Hematopoietic multipotent progenitor cell treated with erythropoietin and hydrocortisone succinate and interleukin-3 and kit ligand, for 17 days (in vitro differentiated cells): ENCODE measurements at places on chromosomes 12 and 14.

GRCh38 chr12:96811083-96811482, 96.0 kb upstream of the NEDD1 start:
- no peak for DNase-seq

- DNase-seq, result no peak
Observed at GRCh38 chr14:56810836-56811592, 735 bp upstream of the OTX2 start.

- no peak for DNase-seq
Observed at GRCh38 chr12:19688532-19688931, 249.2 kb downstream of the AEBP2 start.

GRCh38 chr14:50012644-50013043, 103.7 kb downstream of the VCPKMT start:
- no peak for DNase-seq

DNA sequence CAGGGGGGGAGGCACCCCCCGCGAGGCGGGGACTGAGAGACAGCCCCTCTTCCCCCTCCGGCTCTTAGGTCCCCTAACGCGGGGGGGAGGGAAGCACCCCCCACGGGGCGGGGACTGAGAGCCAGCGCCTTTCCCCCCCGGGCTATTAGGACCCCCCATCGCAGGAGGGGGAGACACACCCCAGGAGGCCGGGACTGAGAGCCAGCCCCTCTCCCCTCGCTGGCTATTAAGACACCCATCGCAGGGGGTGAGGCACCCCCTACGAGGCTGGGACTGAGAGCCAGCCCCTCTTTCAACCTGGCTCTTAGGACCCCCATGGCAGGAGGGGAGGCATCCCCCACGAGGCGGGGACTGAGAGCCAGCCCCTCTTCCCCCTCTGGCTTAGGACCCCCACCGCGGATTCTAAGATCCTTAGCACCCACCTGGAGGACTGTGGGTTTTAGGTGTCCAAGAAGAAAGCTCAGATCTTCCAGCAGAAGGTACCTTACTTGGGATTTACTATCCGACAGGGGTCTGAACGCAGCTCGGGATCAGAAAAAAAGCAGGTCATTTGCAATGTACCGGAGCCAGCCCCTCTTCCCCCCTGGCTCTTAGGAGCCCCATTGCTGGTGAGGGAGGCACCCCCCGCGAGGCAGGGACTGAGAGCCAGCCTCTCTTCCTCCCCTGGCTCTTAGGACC, 197.8 kb upstream of the PZP start:
- DNase-seq, result no peak
